Activated gamma-delta T cell (primary cell): ENCODE measurements at places on chromosomes 3 and 15.

DNA sequence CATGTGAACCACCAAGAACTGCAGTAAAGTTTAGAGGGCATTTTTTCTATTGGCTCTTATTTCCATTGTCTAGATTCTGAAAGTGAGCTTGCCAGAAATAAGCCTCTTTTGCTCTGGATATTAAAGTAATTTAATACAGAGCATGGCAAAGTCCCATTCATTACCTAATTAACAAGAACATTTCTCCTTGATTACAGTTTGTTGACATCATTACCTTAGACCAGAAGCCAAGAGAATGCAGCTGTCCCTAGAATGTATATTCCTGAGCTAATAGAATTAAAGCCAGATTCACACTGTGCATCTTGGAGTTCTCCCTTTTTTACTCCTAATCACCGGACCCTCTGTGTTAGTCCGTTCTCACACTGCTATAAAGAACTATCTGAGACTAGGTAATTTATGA, 46.4 kb upstream of the TM4SF4 start:
- DNase-seq, result no peak

- no peak for DNase-seq
Measured at GRCh38 chr3:144774897-144775296, 803.3 kb downstream of the DIPK2A start.

DNA sequence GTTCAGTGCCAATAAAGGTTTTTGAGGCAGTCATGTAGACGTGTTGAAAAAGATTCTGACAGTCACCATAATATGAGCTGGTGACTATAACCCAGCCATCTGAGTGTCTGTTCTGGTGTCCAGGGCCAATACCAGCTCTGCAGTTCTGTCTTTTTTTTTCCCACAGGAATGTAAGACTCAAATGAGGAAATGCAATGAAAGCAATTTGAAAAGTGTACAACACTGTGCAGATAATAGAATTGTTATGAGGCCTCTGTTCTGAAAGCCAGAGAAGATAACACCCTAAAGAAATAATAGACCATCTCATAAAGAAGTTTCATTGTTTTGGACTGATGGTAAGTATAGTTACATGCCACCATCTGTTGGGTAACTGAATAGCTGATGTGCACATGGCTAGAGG, 57.1 kb downstream of the CLDN1 start:
- DNase-seq, result no peak

DNA sequence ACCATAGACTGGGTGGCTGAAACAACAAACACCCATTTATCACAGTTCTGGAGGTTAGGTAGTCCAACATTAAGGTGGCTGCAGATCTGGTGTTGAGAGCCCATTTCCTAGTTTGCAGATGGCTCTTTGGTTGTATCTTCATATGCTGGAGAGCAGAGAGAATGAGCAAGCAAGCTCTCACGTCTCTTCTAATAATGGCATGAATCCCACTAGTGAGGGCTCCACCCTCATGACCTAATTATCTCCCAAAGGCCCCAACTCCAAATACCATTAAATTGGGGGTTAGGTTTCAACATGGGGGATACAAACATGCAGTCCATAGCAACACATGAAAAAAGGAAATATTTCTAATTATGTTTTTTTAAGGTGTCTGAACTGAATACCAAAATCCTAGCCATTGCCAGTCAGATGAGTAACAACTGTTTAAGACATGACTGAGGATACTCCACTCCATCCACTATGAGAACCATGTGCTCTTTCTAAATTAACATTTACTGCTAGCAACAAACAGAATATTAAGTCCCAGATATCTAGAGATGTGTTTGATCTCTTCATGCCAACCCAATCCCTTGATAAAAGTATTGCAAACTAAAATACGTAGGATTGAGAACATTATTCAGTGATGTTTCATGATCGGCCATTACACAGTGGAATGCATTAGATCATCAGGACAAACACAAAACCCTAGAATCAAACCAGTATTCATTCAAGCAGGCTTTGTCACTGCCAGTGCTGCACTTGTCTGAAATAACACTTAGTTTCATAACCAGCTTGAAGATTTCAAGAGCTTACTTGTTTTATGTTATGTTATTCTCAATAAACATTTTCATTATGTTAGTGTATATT, 340.3 kb downstream of the SLC9A9 start:
- no peak for DNase-seq

DNA sequence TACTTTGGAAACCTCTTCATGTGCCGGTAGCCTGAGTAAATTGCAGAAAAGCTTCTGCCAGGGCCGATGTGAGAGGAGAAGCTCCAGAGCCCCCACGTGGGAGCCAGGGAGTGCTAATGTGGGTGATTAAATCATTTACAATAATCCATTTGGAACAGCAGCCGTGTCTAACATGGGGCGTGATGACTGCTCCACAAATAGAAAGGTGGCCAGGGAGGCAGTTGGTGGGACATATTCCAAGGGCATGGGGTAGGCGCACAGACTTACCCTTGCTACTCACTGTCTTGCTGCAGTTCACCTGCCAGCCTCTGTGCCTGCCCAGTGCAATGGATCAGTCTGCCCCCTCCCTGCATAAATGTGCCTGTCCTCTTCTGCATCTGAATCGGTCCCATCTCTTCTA, 39.3 kb upstream of the INSYN1 start:
- no peak for DNase-seq

DNA sequence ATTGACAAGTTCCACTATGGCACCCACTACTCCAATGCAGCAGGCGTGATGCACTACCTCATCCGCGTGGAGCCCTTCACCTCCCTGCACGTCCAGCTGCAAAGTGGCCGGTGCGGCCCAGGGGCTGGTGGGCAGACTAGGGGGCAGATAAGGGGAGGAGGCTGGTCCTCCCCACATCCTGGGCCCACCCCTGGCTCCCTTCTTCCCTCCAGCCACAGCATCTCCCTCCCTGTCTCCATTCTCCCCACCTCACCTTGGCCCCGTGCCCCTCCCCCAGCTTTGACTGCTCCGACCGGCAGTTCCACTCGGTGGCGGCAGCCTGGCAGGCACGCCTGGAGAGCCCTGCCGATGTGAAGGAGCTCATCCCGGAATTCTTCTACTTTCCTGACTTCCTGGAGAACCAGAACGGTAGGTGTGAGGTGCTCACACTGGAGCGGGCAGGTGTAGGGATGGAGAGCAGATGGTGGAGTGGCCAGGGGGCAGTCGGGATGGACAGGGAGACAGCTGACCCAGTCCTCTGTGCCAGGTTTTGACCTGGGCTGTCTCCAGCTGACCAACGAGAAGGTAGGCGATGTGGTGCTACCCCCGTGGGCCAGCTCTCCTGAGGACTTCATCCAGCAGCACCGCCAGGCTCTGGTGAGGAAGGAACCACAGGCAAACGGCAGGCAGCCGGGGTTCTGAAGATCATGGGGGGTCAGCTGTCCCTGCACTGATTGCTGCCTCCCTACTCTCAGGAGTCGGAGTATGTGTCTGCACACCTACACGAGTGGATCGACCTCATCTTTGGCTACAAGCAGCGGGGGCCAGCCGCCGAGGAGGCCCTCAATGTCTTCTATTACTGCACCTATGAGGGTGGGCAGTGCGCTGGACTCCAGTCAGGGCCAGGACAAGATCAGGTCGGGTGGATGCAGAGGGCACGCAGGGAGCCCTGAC, 26.0 kb downstream of the NBEAL2 start:
- DNase-seq, result no peak

GRCh38 chr3:188950832-188951489, 220.8 kb upstream of the TPRG1 start:
- DNase-seq, result no peak

DNA sequence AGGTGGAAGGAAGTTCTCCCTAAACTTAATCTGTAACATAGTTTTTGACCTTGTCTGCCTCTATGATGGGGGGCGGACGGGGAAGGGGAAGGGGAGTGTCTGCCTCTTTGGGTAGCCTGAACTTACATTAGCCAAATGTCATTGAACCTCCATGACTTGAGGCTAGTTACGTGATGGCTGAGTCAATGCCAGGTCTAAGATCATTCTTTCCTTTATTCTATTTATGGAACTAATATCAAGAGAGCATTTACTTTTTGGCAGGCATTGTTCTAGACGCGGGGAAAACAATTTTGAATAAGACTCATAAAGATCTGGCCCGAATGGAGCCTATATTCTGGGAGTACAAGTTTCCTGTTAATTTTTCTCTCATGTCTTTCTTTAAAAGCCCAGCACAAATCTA, 340.7 kb upstream of the C2CD4B start:
- DNase-seq, result no peak

DNA sequence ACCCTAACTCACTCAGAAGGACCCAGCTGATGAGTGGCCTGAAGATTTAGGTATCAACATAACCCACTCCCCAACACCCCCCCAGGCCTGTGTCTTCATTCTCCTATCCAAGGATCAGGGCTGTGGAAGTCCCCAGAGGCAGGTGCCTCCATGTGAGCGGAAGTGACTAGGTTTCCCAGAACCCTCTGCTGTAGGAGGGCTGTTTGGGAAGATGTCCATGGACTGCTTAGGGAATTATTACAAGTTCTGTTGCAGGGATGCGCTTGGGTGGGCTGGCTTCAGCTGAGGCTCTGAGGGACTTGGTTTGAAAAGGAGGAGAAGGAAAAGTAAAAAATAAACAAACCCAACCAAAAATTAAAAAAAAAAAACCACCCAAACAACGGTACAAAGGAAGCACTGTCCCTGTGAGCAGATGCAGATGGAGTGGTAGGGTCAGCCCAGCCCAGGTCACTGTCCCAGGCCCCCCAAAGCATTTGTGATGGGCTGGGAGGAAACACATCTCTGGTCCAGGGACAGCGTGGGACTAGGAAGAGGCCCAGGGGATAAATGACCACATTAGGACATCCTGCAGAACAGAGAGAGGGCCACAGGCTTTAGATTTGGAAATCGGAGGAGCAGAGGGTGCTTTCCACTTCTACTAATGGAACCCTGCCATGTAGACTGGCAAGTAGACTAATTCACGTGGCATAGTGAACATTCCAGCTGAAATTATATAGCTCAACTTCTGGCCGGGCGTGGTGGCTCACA, 12.2 kb upstream of the APOD start:
- DNase-seq, result no peak

GRCh38 chr15:31101262-31102038, at the start of gene TRPM1:
TRPM1 (minus strand) TSS chr15:31101725; CDS start chr15:31081355, 20,370 bp downstream.
- no peak for DNase-seq

- DNase-seq, result no peak
Measured at GRCh38 chr3:185659942-185660921, 74.1 kb downstream of the SENP2 start.

DNA sequence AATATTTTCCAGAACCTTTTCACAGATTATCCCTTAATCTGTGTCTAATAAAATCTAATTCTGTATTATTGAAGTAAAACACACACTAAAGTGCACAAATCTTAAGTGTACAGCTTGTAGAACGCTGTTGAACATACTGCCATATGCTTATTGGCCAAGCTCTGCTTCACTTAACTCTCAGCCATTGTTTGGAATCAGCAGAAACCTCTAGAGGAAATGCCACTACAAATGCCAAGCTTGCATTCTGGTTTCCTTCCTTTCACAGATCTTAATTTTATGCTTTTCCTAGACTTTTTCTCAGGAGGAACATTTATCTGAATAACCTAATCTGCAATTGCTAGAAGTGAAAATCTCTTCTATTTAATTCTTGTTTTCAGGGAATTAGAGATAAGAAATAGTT, 10.1 kb downstream of the MNS1 start:
- DNase-seq, result no peak

- no peak for DNase-seq
Measured at GRCh38 chr15:39918688-39919385, 1.2 kb downstream of the GPR176 start.

DNA sequence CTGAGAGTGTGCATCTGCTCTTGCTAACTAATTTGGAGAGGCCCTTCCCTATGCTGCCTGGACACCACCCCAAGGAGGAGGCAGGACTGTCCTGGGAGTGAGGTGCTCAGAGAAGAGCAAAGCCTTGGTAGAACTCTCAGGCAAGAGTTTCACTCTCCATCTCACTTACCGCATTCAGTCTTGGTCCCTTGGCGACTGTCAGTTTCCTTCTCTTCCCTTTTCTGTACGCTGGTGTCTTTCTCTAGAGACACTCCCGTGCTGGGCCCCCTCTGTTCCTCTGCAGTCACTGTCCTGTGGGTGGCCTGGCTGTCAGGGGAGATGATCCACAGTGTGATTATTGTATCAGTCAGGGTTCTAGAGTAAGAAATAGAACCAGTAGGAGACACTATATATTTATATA, 44.0 kb downstream of the IDH2 start:
- DNase-seq, result no peak

- DNase-seq, result no peak
Measured at GRCh38 chr3:196792771-196793170, 53.1 kb downstream of the PAK2 start.

DNA sequence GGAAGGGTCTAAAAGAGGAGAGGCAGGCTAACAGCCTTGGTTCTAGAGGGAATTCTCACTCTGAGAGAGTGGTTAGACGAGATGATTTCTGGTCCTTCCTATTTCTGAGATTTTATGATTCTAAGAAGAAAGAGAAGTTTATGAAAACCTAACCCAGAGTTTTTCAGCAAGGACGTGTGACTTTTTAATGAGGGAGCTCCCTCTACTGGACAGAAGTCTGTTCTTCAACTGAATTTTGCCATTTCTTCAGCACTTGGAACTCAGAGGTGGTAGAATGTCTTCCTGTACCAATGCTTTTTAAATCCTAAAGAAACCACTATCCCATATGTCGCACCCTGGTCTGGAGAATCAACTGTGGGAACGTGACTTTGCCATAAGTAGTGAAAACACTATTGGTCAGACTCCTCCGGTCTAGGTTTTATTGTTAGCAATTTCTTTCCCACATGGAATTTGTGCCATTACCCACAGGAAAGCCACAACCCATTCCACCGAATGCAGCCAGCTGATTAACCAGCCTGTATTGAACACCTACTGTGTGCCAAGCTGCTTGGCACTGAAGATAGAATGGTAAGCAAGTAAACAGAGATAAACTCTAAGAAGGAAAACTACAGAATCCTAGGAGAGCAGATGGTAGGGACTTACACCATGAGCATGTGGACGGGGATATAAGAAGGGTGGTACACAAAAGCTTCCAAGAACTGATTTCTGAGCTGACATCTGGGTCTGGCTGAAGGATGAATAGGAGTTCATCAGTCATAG, 199.5 kb upstream of the LMCD1 start:
- DNase-seq, result no peak

- no peak for DNase-seq
Measured at GRCh38 chr3:134761213-134761612, 33.8 kb upstream of the EPHB1 start.

DNA sequence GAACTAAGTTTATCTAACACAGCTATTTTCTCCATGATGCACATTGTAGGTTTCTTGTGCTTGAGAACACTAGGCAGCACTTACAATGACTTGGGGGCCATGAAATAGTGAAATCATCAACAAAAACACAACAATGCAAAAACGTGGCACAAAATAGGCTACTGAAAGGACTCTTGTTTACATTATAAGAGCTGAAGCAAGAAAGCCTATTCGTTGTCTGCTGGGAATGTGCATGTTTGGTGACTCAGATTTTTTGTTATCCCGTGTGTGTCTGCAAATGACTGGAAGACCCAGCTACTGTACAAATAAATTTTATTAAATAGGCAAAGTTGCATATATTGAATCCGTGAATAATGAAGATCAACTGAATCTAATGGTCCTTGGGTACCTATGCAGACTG, 85.0 kb downstream of the TCF12 start:
- DNase-seq, result no peak
